ENCODE measurements at places on chromosomes 5 and 9. TPM values are rescaled to one million over a fixed set of nuclear protein-coding genes. Genes with fewer than 3 reads are reported as not detected.

- DNase-seq: no peak
Measured at GRCh38 chr9:84054341-84055010, 73.9 kb downstream of the RMI1 start.

- peak; percentile 17 for DNase-seq
Measured at GRCh38 chr9:15116130-15116580, 190.9 kb downstream of the TTC39B start.

GRCh38 chr9:98152526-98152925 is 33.5 kb upstream of the TRIM14 start:
- DNase-seq: no peak

DNA sequence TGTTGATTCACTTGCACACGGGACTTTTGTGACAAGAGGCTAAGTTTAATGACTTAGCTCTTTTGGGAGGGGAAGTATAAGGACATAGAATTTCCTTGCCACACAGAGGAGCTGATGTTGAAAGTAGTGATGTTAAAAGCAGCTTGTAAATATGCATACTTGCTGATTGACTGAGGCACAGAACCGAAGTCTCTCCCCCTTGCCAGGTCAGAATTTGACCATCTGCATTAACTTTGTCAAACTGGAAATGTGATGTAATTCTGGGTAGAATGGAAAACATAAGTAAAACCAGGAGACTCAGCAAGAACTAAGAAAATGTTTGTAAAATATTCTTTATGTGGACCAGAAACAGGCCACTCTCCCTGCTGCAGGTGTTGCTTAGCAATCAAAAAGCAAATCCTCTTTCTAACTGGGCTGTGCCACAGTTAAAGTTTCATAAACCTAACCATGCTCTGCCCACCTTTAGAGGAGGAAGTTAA is 284.2 kb downstream of the NR3C1 start:
- DNase-seq: no peak

GRCh38 chr5:96807075-96807654 is 580 bp downstream of the ERAP1 start:
- DNase-seq: peak; percentile 82

DNA sequence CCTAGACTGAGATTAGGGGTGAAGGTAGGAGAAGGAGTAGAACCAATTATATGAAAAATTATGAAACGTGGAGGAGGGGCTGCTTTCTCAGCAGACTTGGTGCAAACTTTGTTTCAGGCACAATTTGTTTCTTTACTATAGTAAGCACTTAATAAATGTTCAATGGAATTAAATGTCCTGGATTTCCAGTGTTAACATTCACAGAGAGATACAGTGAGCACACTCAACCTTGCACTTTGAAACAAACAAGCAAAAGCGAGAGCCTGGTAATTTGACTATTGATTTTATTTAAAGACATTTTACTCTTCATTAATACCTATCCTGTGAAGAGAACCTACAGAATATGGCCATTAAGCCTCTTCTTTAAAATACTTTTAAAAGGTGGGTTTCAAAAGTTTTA is 933 bp downstream of the LECT2 start:
- DNase-seq: no peak

GRCh38 chr5:21680196-21680595 is 1172.9 kb downstream of the CDH12 start:
- DNase-seq: peak; percentile 38

The MTAP gene
- 60.7 TPM for total RNA-seq

GRCh38 chr5:187042-187431 is 4.3 kb upstream of the LRRC14B start:
- DNase-seq: no peak

The RLN2 gene
- 2.4 TPM for total RNA-seq
